T-helper 9 cell (primary cell): ENCODE measurements at places on chromosomes 12 and 14.

DNA sequence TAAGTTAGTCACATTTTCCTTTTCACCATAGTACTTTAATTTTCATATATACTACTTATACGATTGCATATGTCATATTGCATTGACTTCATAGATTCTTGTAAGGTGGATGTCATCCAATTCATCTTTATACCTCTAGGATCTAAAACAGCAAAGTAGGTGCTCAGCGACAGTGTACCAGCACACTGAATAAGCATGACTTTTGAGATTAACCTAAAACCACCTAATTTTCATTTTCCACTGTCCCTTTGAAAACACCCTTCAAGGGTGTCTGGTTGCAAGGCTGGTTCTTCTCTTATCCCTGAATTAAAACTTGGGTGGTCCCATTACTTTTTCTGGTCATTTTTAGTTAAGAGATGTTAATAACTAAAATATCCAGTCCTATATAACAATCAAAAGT, 4.4 kb downstream of the GPR19 start:
- no peak for DNase-seq

DNA sequence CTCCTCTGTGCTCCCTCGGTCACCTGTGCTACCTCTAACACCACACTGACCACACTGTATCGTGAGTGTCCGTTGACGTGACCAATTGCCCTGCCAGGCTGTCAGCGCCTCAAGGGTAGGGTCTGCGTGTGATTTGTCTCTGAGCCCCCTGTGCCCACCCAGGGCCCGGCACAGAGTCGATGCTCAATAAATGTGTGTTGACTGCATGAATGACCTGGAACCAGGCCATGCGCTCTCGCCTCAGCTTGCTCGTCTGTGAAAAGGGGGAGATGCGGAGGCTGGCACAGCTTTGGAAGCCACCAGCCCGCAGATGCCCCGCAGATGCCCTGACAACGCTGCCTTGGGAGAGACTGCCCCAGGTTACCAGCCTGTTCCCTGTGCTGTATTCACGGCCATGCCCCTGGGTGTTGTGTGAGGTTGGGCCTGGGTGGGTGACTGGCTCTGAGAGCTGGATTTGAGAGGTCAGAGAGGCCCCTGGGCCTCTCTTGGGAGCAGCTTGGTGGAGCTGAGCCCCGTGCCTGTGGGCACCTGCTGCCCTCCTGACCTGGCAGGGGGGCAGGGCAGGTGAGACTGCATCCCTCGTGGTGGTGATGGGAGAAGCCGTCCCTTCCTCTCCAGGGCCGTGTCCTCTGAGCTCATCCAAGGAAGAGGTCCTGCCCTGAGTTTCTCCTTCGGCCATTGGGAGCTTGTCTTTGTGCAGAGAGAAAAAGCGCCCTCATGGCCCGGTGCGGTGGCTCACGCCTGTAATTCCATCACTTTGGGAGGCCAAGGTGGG, 43.2 kb downstream of the CYP46A1 start:
- no peak for DNase-seq

GRCh38 chr12:121514184-121514742, 66.6 kb downstream of the KDM2B start:
- no peak for DNase-seq

GRCh38 chr14:87386524-87386923, 606.5 kb downstream of the GALC start:
- DNase-seq = no peak

GRCh38 chr14:77318006-77318553, 2.6 kb downstream of the POMT2 start:
- DNase-seq = no peak

DNA sequence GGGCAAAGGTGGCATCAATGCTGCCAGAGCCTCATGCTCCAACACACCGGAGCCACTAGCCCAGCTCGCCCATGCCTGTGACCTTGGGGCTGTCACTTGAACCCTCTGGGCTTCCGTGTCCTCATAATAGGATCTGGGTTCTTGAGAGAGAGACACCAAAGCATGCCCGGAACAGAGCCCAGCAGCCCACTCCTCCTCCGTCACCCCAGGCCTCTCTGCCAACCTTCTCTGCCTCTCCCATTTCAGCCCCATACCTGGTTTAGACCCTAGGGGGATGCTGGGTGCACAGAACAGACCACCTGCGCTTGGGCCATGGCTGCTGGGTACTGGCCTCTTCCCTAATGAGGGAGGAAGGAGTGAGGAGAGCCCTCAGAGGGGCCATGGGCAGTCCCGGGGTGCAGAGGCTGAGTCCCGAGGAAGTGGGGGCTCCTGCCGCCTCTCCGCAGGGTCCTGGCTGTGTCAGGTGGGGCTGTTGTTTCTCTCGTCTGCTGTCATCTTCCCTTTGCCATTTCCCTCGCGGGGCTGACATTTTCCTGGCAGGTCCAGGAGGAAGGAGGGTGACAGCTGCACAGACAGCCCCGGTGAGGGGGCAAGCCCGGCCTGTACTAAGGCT, 172.4 kb upstream of the RTL1 start:
- DNase-seq = no peak

DNA sequence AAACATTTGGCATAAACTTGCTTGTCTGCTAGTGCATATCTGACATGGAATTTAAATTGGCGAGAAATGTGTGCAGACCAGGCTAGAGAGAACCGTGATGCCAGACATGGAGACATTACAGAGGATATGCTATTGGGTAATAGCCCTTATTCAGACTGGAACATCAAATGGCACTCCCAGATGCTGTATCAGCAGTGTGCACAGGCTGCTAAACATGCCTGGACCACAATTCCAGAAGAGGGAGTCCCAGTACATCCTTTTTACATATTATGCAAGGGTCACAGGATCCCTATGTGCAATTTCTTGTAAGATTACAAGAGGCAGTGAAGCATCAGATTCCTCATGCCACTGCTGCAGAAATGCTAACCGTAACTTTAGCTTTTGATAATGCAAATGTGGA, 354.5 kb upstream of the FOXG1 start:
- no peak for DNase-seq

DNA sequence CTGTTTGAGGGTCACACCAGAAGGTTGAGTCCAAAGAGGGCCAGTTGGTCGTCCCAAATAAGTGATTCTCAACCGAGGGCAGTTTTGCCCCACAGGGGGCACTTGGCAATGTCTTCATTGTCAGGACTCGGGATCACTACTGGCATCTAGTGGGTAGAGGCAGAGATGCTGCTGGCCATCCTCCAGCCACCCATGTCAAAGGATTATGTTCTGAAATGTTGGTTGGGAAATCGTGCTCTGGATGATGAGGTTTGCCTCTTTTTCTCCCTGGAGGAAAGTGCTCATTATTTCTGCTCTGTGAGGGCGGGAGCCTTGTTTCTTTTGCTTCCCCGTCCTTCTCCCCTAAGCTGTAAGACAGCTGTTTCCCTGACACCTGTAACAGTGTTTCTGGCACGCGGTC, 3.6 kb downstream of the ZNF839 start:
- DNase-seq = no peak

- no peak for DNase-seq
Measured at GRCh38 chr12:86137936-86138335, 118.3 kb downstream of the MGAT4C start.

DNA sequence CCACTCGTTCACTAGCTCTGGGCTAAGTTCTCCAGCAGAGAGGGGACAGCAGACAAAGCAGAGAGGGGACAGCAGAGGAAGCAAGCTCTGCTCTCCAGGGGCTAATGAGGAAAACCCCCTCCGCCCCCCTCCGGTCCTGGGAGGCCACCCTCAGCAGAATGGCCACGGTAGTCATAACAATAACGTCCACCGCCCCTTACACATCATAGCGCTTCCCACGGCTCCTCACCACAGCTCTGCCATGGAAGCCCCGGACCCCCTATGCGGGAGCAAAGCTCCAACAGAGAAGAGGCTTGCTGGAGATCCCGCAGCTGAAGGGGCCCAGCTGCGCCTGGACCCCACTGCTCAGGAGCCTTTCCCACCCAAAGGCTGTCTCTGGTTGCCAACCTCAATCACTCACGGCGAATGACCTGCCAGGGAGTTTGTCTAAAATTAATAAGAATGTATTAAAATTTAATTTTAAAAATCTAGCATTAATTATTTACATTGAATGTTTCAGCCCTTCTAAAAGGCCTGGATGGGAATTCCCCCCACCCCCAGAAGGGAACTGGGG, 17.4 kb downstream of the BEGAIN start:
- DNase-seq = no peak

GRCh38 chr12:104520242-104520900, 63.6 kb downstream of the CHST11 start:
- no peak for DNase-seq

GRCh38 chr12:20144341-20144740, 224.0 kb upstream of the PDE3A start:
- no peak for DNase-seq

- DNase-seq = peak; percentile 33
Measured at GRCh38 chr12:2783936-2784600, 10.7 kb upstream of the FKBP4 start.

GRCh38 chr14:68181519-68182326, 362.1 kb downstream of the RAD51B start:
- DNase-seq = no peak
